ENCODE measurements at places on chromosomes 13 and 19. TPM values are rescaled to one million over a fixed set of nuclear protein-coding genes. Genes with fewer than 3 reads are reported as not detected.

ZNF628 gene
- 6.1 TPM for total RNA-seq

CACTIN gene
- total RNA-seq = 10.5 TPM

PLPPR3 gene
- total RNA-seq = 3.0 TPM

SLC8A2 gene
- not detected for total RNA-seq

ZSWIM9 gene
- total RNA-seq = 1.5 TPM

ADGRE2 gene
- 0.45 TPM for total RNA-seq

Measured in NCI-H460 (cell line).